ENCODE measurements at places on chromosomes 11 and 22.

DNA sequence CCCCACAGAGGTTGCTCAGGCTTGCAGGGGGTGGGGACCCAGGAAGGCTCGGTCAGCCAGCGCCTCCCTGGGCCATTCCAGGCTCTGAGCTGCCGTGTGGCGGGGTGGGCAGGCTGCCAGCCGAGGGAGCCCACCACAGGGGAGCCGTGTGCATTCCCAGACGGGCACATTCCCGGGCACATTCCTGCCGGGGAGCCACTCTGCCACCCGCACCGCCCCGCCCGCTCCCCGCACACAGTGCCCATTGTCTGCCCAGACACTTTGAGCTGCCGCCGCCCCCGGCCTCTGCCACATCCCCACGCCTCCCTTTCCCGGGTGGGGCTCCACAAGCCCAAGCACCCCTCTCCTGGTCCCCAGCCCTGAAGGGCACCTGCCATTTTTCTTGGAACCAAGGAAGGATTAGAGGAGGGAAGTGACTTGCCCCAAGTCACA lies 27.4 kb downstream of the RPL3 start:
- no peak for DNase-seq

GRCh38 chr11:22244986-22245592 lies 52.2 kb downstream of the ANO5 start:
- peak; percentile 44 for DNase-seq

- no peak for DNase-seq
Observed at GRCh38 chr11:105573091-105573490, 36.8 kb upstream of the GRIA4 start.

GRCh38 chr11:94511932-94512781 lies at the start of gene C11orf97:
Gene C11orf97, plus strand, starts transcription at chr11:94512461. Its CDS starts 68 bp downstream, at chr11:94512529.
- DNase-seq = peak; percentile 84

GRCh38 chr11:1782031-1782590 lies 18.4 kb upstream of the CTSD start:
- no peak for DNase-seq

DNA sequence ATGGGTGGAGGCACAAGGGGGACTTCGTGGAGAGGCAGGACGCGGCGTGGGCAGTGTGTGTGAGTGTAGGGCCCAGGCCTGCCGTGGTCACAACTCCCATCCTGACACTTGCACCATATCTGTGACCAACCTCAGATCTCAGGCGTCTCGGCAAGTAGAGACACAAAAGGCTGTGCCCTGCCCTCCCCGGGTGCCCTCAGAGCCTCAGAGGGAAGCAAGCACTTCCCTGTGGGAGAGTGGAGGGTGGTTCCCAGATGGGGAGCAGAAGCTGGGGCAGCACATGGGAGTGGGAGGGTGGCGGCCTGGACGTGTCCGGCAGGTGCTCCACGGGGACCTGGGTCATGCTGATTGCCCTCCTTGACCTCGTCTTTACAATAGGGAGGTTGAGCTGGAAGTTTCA lies 20.4 kb downstream of the B3GAT1 start:
- DNase-seq = no peak

- DNase-seq = no peak
Observed at GRCh38 chr11:116598556-116598955, 174.2 kb downstream of the BUD13 start.

DNA sequence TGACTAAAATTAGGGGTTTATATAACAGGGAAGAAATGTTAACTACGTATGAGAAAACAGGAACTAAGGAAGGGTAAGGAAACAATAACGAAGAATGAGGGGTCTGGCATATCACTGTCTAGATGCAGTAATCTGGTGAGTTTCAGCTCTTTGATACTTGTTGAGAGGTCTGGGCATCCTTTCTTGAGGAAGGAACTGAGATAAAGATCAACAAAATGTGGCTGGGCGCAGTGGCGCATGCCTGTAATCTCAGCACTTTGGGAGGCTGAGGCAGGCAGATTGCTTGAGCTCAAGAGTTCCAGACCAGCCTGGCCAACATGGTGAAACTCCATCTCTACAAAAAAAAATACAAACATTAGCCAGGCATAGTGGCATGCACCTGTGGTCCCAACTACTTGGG lies 2.7 kb downstream of the DCDC1 start:
- no peak for DNase-seq

- DNase-seq = no peak
Observed at GRCh38 chr11:103662880-103663279, 373.6 kb upstream of the DDI1 start.

- DNase-seq = no peak
Observed at GRCh38 chr11:78586452-78587046, 11.9 kb upstream of the NARS2 start.

GRCh38 chr11:75498556-75499255 lies 27.0 kb downstream of the GDPD5 start:
- no peak for DNase-seq

DNA sequence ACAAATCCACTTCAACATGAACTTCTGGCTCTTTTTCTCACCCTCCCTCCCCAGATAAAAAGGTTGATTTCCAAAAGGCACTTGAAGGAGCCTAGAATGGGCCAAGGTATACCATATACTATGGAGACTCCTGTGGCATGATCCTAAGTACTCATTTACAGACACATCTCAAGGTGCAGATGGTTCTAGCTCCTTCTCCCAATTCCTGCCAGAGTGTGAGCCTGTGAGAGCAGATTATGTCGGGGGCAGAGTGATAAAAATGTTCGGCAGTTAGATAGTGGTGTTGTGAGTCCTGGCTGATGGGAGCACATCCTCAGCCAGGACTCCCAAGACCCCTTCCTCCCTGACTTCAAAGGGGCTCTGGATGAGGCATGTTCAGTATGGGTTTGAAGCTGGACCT lies 8.2 kb upstream of the SEC14L3 start:
- no peak for DNase-seq

- DNase-seq = no peak
Observed at GRCh38 chr22:24284747-24285203, 14.1 kb downstream of the SPECC1L start.

DNA sequence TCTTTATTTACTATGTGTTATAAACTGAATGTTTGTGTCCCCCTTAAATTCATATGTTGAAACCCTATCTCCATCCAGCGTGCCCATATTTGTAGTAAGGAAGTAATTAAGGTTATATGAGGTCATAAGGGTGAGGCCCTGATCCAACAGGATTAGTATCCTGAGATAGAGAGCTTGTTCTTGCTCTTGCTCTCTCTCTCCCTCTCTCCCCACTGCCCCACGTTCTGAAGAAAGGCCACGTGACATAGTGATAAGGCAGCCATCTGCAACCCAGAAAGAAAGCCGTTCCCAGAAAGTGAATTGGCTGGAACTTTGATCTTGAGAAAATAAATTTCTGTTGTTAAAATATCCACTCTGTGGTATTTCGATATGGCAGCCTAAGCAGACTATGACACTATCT lies 212.5 kb downstream of the SWAP70 start:
- DNase-seq = no peak

DNA sequence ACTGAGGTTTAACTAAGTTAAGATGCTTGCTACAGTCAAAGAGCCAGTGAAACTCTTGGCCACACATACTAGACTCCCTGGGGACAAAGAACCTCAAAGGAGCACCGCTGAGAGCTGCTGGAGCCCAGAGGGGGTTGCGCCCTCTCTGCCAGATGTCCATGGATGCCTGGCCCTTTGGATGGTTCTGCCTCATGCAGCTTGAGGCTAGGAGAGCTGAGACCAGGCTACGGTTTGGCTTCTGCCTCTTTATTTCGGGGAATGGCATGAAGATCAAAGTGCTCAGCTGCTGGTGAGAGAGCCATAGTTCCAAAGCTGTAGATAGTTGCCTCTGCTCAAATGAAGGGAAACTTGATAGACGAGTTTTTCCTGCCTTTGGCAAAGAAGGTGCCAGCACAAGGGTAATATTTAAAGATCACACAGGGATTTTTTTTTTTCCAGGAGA lies 43.0 kb downstream of the RASSF10 start:
- DNase-seq = no peak

GRCh38 chr11:119691020-119691666 lies 37.9 kb downstream of the NECTIN1 start:
- DNase-seq = no peak

DNA sequence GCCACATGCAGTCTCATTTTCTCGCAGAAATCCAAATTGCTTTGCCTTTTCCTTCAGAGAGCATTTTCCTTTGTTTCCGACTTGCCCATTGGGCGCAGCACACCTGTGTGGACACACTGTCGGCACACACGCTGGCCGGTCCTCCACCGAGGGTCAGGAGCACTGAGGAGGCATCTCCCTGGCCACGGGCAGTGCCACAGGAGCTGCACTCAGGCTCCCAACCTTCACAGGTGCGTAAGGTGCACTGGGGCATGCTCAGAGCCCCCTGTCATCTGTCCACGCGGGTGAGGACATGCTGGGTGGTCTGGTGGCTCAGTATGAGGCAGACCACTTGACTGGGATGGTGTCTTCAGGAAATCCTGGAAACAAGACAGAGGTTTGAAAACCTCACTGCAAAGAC lies 779.1 kb downstream of the BRD1 start:
- no peak for DNase-seq

DNA sequence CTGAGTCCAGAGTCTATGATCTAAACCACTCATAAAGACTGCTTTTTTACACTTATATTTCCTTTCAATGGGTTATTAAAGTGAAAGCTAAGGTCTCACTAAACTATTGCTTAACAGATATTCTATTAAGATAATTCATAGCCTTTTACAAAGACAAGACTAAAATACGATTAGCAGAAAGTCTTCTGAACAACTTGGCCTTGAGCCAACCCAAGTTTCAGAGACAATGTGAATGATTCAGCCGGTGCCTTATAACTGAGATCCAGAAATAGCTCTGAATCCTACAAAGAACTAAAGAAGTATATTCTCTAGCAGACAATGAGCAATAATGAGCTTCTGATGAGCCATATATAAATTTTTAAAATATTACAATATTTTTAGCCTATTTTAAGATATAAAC lies 41.5 kb upstream of the CARD18 start:
- no peak for DNase-seq

DNA sequence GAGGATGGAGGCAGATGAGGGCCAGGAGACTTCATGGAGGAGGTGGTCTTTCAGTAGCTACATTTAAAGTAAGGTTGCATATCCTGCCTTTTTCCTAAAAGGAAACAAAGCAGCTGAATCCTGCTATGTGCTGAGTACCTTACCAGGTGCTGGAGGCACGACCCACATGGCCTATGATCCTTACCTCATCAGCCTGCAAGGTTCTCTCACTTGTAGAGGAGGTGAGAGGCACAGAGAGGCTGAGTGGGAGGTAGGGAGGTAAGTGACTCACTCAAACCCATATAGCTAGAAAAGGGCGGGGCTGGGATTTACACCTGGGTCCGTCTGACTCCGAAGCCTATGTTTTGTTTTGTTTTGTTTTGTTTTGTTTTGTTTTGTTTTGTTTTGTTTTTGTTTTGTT lies 75.8 kb downstream of the BUD13 start:
- peak; percentile 11 for DNase-seq

DNA sequence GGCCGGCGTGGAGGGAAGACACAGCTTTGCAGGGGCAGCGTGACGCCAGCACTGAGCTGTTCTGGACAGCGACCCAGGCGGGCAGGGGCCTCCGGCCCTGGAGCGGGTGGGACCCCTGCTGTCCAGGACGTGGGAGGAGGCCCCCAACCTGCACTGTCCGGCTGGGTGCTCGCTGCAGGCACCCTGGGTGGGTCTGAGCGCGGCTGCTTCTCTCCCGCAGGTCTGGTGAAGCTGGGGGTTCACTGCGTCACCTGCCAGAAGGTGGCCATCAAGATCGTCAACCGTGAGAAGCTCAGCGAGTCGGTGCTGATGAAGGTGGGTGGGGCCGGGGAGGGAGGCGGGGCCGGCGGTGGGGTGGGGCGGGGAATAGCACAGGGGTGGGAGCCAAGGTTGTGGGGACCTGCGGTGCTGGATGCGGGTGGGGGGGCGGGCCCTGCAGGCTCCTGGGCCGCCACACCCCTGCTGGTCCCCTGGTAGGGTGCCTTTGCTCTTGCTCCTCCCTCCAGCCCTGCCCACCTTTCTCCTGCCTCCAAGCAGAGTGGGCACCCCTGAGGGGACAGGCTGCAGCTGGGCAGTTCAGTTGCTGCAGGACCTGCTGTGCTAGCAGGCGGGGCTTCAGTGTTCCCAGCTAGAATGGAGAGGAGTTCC lies 46.2 kb downstream of the BRSK2 start:
- no peak for DNase-seq

DNA sequence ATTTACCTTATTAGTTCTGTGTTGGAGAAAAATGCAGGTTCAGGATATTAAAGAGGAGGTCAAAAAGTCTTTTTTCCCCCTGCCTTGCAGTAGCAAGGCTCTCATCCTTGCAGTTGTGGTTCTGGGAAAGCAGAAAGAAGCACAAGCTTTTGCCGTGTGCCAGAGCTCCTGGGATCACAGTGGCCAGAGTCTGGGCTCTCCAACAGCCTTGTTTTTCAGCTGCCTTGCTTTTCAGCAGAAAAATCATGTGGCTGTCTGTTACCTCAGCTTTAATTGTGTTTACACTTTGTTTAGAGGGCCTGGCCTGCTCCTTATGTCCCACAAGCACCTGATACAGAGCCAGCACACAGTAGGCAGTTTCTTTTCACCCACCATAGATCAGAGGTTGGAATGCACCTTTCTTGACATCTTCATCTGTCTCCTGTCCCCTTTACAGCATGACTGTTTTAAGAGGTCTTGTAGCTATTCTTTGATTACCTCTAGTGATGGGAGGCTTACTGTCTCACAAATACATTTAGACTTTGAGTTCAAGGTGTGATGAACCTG lies 67.5 kb downstream of the TEAD1 start:
- DNase-seq = no peak

DNA sequence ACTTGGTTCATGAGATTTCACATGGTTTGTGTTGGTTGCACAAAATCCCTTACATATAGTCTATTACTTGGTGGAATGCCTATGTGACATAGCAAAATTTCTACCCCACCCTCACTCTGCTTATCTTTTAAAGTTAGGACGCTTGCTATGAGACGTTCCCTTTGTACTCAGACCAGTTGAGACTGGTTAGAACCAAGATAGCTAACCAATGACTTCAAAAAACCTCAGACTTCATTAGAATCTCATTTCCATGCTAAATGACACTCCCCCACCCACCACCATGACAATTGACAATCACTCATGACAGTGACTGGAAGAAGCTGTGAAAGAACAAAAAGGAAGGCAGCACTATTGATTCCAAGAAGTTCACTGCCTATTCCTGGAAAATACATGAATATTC lies 313.6 kb downstream of the ETS1 start:
- no peak for DNase-seq

DNA sequence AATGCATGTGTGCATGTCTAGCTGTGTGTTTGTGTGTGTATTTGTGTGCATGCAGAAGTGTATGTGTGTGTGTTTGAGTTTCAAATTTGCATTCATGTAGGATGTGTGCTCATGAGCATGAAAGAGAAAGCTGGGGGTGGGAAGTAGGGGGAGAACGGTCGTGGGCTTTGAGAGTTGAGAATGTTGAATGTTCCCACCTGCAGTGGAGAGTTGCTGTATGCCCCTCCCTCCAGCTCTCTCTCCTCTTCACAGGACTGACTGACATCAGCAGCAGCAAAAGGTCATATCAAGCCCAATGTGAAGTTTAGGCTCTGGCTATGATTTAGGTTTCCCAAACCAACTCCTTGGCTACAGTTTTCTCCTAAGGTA lies 63.8 kb upstream of the RRAS2 start:
- DNase-seq = no peak

GRCh38 chr11:131483453-131483852 lies 113.0 kb downstream of the NTM start:
- no peak for DNase-seq
